ENCODE measurements at places on chromosomes 2 and 18.

DNA sequence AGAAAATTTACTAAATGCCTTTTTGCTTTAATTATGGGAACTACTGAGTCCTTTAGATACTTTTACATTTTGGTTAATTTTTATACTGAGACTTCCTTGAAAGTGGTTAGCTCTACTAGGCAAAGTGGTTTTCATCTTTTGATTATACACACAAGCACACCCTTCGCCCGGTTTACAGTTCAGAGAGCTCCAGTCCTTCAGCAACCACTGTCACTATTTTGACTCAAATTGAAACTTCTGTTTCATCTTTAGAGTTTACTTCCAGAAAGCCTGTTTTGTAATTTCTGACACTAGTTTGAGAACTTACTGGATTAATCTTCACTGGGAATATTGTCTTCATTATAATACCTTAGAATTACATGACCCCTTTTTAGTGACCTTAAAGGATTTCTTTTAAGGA is 140.3 kb upstream of the FOSL2 start:
- no peak for DNase-seq

DNA sequence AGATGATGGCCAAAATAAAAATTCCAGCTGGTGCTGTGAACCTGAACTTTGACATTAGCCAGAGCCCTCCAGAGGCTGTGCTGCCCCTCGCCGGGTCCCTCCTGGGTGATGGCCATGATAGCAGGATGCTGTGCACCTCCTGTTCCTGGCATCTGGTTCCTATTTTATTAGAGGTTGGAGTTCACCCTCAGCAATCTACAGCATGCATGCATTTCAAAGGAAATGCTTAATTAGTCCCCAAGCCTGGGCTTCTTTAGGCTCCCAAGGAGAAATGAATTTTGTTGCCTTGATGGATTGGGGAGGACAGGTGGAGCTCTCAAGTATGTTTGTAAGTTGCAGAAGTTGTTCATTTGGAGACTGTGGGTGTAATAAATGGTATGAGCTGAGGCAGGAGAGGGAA is 166.9 kb downstream of the GLI2 start:
- no peak for DNase-seq

GRCh38 chr2:30346471-30347169 is 100.4 kb upstream of the LCLAT1 start:
- DNase-seq, result no peak

- no peak for DNase-seq
Observed at GRCh38 chr2:202693503-202693902, 58.7 kb downstream of the FAM117B start.

DNA sequence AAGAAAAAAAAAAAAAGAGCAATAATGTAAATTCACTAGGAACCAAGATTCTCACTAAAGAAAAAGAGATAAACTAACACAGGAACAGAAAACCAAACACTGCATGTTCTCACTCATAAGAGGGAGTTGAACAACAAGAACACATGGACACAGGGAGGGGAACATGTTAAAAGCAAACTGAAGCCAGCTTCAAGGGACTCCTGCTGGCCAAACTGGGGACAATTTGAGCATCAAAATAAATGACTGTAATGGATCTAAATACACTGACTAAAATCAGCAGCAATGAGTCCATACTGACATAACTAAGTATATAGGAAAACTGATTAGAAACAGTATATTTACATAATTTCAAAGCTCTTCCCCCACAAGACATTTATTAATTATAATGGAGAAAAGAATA is 73.0 kb downstream of the FARSB start:
- no peak for DNase-seq

GRCh38 chr2:62287899-62288880 is 92.3 kb downstream of the B3GNT2 start:
- no peak for DNase-seq

All from stimulated activated CD4-positive, alpha-beta T cell treated with anti-CD3 and anti-CD28 coated beads, Interleukin-1b, Interleukin-23, amount 100 ng/mL, for 4 hours (primary cell).